GM19239 (cell line): ENCODE measurements at places on chromosomes 7 and 10.

DNA sequence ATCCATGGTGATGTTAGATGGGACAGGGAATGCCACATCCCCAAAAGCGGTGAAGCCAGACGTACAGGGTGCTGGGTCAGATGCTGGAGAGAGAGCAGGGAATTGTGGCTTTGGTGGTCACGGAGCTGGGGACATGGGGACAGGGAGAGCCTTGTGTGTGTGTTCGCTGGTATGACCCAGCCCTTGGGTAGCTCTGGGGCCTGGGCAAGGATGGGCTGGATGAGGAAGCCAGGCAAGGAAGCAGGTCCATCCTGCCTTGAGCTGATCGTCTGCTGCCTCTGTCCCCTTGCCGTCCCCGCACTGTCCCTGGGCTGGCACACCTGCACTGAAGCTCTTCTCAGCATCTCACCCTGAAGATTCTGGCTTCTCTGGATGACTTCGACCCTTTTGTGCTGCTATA is 15.4 kb upstream of the CLDN4 start:
- no peak for DNase-seq

- no peak for DNase-seq
These were observed 342.3 kb upstream of the ADARB2 start for GRCh38 chr10:2079603-2080078.

DNA sequence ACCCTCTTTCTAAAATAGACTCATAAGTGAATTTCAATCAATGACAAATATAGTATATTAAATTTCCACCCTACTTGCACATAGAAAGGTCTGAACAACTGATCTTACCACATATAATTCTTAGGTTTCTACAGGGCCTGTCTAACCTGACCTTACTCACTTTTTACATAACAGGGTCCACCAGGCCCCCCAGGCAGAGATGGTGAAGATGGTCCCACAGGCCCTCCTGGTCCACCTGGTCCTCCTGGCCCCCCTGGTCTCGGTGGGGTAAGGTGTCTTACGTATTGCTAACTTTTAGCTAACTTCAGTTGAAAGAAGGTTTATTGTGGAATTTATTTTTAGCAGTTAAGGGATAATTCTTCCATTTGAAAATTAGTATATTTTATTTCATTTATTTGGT is 5.3 kb downstream of the COL1A2 start:
- DNase-seq: no peak

DNA sequence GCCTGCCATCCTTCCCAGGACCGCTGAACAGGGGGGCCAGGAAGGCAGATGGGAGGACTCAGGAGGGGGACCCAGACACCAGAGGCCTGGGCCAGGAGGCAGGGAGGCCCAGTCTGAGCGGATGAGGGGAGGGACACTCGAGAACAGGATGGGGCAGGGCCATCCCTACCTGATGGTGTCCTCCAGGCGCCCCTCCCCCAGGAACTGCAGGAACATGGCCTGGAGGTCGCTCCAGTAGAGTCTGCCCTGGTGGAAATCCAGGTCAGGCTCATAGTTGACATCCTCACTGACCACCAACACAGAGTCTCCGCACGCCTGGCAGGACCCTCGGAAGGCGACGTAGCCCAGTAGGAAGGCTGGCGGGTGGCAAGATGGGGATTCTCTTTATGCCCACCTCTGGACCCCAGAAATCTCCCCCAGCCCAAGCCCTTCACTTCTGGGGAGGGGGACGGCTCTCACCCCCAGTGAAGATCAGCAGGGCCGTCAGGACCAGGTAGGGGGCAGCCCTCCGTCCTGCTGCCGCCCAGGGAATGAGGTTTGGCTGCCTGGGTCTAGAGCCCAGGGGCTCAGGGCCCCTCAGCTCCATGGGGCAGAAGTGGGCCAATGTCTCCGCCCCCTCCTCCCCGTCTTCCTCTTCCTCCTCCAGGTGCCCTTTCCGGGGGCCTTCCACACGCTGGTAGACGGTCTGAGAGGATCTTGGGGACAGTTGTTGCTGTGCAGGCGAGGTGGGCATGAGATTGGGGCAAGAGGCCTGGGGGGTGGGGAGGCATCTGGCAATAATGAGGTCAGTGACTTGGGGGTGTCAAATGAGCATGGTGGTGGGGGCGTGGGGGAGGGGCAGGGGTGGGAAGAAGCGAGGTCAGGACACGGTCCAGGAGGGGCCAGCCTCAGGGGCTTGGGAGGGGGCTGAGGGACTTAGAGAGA is 573 bp downstream of the TFR2 start:
- DNase-seq: no peak

GRCh38 chr10:62681211-62681940 is 123.1 kb upstream of the ADO start:
- peak; percentile 48 for DNase-seq

DNA sequence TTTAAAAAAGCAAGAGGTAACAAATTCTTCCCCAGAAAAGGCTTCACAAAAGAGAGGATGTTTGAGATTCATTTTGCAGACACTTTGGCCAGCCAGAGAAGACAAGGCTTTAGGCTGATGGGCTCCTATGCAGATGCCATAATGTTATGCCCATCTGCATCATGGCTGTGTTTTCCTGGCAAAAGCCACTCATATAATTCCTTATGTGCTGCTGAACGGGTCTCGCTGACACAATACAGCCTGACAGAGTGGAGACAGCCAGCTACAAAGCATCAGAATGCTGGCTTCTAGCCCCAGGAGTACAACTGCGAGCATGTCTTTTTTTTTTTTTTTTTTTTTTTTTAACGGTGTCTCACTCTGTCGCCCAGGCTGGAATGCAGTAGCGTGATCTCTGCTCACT is 1157.4 kb upstream of the AUTS2 start:
- DNase-seq: no peak

- DNase-seq: no peak
These were observed 13.3 kb upstream of the CELF2 start for GRCh38 chr10:11004144-11005077.

DNA sequence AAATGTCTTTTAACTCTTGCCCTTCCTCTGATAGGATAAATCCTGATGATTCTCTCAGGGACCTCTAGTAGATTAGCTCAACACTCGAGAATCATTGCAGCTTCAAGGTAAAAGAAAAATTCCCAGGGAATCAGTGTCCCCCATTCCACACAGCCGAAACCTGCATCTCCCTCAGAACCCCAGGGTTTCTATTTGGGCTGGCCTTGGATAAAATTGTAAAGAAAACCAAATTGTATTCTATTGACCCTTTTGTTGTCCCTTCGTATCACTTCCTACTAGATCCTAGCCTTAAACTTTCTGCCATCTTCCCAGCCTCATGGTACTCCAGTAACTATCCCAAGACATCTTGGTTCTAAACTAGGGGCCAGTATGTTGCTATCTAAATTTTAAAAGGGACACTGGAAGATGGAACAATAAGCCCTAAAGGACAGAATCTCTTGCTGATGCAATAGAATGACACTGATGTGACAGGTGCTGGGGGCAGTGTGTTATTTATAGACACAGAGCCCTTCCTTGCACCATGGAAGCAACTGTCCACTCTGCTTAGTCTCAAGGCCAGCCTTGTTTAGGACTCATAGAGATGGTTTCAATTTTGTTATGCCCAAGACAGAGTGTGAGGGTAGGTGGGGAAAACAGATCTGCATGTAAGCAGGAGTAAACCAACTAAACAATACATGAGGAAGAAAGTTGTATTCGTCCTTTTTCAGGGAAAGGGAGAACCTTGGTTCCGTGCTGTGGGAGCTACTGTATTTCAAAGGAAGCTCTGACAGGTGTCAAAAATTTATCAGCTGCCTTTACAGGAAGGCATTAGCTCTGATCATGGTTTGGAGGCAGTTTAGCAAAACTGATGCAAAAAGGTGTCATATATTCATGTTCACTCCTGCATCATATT is 7.6 kb downstream of the ASB15 start:
- no peak for DNase-seq

DNA sequence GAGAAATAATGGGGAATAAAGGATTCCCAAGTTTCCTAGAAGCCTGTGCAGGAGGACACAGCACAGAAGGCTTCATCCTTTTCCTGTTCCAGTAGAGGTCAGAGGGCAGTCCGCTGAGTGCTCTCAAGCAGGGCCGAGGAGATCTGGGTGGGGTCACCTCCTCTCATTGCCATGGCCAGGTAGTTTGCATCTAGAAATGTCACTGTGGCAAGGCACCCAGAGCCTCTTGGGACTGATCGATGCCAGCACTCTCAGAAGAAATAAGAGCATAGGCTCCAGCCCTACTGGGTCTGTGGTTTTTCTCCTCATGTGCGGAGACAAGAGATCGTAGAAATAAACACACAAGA is 7.9 kb downstream of the NUB1 start:
- no peak for DNase-seq

GRCh38 chr7:137954614-137955013 is 47.3 kb downstream of the CREB3L2 start:
- no peak for DNase-seq

GRCh38 chr7:64485623-64486022 is 77.2 kb downstream of the ZNF680 start:
- DNase-seq: no peak
